ENCODE measurements at places on chromosomes 5 and 9.

- H3K27me3 ChIP-seq: no peaks in the 10 kb centered on the region
- no peak overlapping the region for H3K4me3 ChIP-seq
- peaks cover 27% of the 10 kb centered on the region for H3K4me1 ChIP-seq
- DNase-seq: no peak
- H3K36me3 ChIP-seq: no peaks in the 10 kb centered on the region
These were observed 108.7 kb downstream of the TRIM32 start for GRCh38 chr9:116795821-116796220.

DNA sequence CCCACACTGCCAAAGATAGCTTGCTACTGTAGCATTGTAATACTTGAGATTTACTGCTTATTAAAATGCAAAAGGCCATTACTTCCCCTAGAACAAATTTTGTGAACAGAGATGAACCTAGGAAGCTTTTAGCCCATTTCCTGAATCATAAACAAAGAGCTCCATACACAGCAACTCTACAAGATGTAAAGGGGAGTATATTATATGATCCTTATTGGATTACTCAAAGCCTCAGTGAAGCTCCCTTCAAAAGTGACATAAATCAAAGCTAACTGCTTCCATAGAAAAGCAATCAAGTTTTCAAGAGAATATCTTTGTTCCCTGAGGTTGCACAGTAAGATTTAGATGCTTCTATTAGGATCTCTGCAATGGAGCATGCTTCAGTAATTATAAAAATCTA, 629.8 kb downstream of the EFNA5 start:
- no peak overlapping the region for H3K27ac ChIP-seq
- H3K4me1 ChIP-seq: no peaks in the 10 kb centered on the region
- no peak for DNase-seq
- no peaks in the 10 kb centered on the region for H3K27me3 ChIP-seq
- H3K36me3 ChIP-seq: no peaks in the 10 kb centered on the region

GRCh38 chr5:113632996-113633395, 119.5 kb downstream of the YTHDC2 start:
- no peaks in the 10 kb centered on the region for H3K4me1 ChIP-seq
- no peaks in the 10 kb centered on the region for H3K36me3 ChIP-seq
- H3K4me3 ChIP-seq: no peak overlapping the region

GRCh38 chr9:113894166-113894565, 18.1 kb downstream of the ZNF618 start:
- H3K4me1 ChIP-seq: no peaks in the 10 kb centered on the region
- peaks cover 15% of the 10 kb centered on the region for H3K36me3 ChIP-seq
- H3K27ac ChIP-seq: no peak overlapping the region
- DNase-seq: no peak

- no peaks in the 10 kb centered on the region for H3K4me1 ChIP-seq
- DNase-seq: no peak
- H3K36me3 ChIP-seq: no peaks in the 10 kb centered on the region
- no peak overlapping the region for H3K4me3 ChIP-seq
These were observed 647.7 kb upstream of the ITGA1 start for GRCh38 chr5:52139888-52140615.

DNA sequence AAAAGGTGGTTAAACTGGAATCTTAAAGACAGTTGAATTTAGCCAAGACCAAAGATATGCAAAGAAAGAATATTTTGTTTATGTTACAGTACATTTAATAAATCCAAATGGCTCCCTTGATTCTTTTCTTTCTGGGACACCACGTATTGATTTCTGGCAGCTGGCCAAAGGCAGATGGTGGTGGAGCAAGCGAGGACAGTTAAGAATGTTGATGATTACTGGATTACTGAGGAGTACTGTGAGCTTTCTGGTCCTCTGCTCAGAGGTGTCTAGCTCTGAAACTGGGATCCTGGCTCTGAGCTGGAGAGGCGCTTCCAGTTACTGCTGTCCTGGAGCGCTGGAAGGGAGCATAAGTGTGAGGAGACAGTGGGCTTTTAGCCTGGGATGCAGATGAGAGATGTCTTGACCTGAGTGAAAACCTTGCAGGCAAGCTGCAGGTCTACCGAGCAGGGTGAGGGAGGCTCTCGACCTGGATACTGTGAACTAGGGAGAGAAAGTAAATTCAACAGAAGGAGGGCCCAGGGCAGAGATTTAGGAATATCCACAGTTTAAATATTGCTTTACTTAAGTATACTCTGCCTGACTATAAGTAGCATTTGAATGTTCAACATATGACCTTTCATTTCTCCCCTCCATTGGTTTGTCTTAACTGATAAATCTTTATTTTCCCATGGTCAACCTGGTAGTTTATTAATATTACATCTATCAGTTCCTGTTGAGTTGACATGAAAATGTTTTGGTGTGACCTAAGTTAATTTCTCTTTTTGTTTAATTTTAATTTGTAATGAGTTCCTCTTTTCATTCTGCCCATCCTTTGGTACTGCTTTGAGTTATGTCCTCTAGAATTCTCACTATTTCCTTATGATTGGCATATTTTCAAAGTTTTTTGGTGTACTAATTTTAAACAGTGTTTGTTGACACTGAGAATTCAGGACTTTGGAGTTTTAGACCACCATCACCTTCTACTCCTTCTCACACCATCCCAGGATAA, 3.7 kb downstream of the SYK start:
- DNase-seq: no peak
- no peaks in the 10 kb centered on the region for H3K27me3 ChIP-seq
- no peaks in the 10 kb centered on the region for H3K4me1 ChIP-seq
- no peaks in the 10 kb centered on the region for H3K36me3 ChIP-seq

GRCh38 chr9:112586599-112587155, 100.0 kb downstream of the KIAA1958 start:
- H3K27ac ChIP-seq: no peak overlapping the region
- no peak for DNase-seq
- no peaks in the 10 kb centered on the region for H3K27me3 ChIP-seq
- H3K4me3 ChIP-seq: no peak overlapping the region
- H3K4me1 ChIP-seq: no peaks in the 10 kb centered on the region

DNA sequence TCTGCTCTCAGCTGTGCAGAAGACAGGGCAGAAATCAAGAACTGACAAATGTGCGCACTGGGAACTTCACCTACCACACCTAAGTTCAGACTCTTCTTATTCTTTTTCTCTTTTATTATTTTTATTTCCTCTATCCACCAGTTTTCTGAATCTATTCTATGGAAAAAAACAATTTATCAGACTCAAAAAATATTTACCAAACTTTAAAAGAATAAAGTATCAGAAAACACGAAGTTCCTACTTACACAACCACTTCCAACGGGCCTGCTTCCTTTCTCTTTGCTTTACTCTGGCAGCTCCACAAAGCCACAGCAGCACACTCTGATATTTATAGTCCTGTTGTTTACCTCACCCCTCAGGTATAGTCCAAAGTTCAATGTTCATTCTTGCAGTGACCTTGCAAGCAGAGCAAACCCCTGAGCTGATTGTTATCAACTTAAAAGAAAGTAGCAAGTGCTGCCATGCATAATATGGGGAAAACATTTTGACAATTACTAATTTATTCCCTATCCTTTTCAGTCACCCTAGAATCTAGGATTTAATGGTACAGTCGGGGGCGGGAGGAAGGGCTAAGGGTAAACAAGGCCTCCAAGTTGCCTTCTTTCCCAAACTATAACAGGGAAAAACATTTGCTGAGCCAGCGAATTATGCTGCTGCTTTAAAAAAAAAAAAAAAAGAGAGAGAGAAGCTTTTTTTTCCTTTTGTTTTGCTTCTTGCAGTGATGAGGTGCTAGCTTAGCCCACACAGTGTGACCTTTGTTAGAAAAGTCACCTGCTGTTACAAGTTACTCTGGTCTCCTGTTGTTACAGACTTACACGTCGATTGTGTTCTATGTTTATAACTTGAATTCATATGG, at the start of gene SELENOP:
SELENOP (minus strand) TSS at position 302 of the 856 bp plus-strand sequence. CDS start 3,539 bp downstream, outside the sequence.
- H3K27me3 ChIP-seq: no peaks in the 10 kb centered on the region
- H3K36me3 ChIP-seq: peaks cover 10% of the 10 kb centered on the region
- peak within 1 kb of the TSS; percentile 59 for H3K4me3 ChIP-seq
- peak within 1 kb of the TSS; percentile 86 for H3K27ac ChIP-seq

GRCh38 chr5:34522599-34523386, 133.3 kb upstream of the RAI14 start:
- H3K4me3 ChIP-seq: no peak overlapping the region
- H3K27ac ChIP-seq: no peak overlapping the region
- no peaks in the 10 kb centered on the region for H3K27me3 ChIP-seq
